ENCODE measurements at places on chromosomes 12 and 14.

GRCh38 chr12:12070674-12071656 is at the start of gene BCL2L14:
BCL2L14 (plus strand) TSS chr12:12070939; CDS start chr12:12079306, 8,367 bp downstream.
- no peak for DNase-seq

DNA sequence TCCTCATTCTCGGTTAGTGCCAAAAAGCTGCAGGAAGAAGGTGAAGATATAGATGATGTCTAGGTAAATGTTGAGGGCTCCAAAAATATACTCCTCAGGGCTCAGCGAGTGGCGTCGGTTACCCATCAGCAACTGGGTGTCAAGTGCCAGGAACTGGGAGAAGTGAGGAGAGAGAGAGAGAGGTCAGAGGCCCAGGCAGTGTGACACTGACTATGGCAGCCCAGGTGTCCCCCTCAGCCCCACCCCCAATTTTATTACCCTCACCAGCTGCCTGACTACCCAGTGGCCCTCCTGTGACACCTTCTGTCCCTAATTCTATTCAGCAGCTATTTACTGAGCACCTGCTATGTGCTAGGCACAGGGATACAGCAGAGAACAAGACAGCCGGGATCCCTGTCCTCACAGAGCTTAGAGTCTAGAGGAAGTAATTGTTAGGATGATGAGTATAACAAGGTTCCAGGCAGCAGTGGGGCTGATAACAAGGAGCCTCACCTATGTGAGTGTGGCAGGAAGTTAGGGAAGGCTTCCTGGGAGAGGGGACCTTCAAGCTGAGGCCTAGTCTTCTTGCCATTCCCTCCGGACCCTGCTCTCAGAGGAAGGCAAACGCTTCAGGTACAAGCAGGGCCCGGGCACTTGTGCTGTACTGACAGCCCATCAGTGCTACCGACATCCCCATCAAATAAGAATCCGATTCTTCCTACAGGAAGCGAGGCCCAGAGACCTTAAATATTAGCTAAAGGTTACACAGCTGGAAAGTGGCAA is 27.8 kb upstream of the BCDIN3D start:
- DNase-seq: no peak

DNA sequence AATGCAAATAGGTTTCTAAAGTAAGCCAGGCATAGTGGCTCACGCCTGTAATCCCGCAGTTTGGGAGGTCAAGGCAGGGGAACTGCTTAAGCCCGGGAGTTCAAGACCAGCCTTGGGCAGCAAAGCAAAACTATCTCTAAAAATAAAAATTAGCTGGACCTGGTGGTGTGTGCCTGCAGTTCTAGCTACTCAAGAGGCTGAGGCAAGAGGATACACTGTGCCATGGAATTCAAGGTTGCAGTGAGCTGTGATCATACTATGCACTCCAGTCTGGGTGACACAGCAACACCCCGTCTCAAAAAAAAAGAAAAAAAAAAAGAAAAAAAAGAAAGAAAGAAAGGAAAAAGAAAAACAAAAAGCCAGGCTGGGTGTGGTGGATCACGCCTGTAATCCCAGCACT is 46.3 kb downstream of the HECTD1 start:
- DNase-seq: no peak

GRCh38 chr12:131113568-131114270 is 160.0 kb downstream of the ADGRD1 start:
- no peak for DNase-seq

DNA sequence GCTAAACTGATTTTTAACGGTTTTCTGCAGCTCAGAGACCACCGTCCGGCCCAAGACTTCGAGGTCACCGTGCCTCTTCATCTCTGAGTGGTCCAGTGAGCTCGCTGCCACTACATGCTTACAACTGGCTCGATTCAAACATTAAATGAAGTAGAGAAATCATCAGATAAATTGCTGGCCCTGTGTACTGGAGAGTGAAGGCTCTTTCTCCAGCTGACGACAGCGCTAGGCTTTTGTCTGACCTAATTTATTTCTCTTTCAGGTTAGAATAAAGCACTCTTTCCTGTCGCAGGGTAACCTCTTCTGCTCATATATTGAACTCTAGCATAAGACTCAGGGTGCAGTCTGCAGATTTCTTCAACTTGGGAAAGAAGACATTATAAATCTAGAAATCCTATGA is 6.4 kb downstream of the BCL11B start:
- no peak for DNase-seq

DNA sequence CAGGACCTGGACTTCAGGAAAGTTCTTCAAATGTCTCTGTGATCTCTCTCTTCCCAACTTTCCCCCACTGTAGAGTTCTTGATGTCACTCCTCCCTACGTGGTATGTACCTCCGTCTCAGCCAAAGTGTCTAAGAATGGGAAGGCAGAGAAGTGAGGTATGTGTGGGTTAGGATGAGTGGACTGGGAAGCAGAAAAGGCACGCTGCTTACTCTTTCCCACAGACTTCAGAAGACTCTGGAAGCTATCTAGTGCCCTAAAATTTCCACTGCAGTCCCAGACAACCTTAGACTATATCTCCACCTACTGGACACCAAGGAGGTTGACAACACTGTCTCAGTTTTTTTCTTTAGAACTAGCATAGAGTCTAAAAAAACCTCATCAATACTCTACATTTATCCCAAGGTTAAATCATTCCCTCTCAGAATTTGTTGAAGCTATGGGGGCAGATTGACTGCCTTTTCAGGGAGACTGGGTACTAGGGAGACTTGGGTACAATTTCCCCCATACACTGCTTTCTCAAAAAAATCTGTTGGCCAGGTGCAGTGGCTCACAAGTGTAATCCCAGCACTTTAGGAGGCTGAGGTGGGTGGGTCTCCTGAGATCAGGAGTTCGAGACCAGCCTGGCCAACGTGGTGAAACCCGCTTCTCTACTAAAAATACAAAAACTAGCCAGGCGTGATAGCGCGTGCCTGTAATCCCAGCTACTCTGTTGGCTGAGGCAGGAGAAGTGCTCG is 20.6 kb upstream of the ITGA5 start:
- DNase-seq: no peak

- no peak for DNase-seq
Observed at GRCh38 chr14:33029511-33029910, 90.8 kb downstream of the NPAS3 start.

DNA sequence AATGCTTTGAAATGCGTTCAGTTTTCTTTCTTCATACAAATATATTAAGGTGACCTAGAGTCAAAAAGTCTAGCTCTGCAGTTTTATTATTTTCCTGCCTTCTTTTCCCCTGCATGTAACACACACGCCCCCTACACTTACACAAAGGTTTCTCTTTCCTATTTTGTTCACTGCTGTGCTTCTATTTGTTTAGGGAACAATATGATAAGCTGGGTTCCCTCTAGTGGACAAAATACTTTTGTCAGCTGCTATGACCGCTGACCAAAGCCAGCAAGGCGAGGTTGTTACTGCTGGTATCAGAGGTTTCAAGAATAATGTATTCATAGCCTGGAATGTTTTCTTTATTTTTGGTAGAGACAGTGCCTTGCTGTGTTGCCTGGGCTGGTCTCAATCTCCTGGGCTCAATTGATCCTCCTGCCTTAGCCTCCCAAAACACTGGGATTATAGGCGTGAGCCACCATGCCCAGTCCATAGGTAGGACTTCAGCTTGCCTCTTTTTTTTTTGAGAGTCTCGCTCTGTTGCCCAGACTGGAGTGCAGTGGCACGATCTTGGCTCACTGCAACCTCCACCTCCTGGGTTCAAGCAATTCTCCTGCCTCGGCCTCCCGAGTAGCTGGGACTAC is 33.4 kb downstream of the FNTB start:
- DNase-seq: peak; percentile 45

DNA sequence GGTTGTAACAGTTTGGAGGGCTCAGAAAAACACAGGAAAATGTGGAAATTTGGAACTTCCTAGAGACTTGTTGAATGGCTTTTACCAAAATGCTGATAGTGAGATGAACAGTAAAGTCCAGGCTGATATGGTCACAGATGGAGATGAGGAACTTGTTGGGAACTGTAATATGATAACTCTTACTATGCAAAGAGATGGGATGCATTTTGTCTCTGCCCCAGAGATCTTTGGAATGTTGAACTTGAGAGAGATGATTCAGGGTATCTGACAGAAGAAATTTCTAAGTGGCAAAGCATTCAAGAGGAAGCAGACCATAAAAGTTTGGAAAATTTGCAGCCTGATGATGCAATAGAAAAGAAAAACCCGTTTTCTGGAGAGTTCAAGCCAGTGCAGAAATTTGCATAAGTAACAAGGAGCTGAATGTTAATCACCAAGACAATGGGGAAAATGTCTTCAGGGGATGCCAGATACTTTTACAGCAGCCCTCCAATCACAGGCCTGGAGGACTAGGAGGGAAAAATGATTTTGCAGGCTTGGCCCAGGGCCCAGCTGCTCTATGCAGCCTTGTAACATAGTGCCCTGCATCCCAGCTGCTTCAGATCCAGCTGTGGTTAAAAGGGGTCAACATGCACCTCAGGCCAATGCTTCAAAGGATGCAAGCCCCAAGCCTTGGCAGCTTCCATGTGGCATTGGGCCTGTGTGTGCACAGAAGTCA is 572.7 kb upstream of the ATP2B1 start:
- no peak for DNase-seq

DNA sequence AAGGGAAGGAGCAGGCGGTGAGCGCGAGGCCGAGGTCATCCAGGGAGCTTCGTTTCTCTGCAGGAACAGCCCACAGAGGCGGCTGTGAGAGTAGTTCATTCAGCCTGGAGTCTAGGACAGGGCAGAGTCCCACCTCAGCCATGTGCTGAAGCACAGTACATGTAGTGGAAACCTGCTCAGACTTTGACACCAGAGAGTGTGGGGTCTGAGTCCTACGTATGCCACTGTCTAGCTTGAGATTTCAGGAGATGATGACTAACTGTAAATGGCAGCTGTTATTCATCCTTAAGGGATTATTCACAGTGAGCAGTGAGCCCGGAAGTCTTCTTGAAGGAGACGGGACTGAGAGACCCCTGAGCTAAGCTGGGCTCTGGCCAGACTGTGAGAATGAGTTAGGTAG is 938 bp upstream of the SLC6A13 start:
- DNase-seq: no peak

DNA sequence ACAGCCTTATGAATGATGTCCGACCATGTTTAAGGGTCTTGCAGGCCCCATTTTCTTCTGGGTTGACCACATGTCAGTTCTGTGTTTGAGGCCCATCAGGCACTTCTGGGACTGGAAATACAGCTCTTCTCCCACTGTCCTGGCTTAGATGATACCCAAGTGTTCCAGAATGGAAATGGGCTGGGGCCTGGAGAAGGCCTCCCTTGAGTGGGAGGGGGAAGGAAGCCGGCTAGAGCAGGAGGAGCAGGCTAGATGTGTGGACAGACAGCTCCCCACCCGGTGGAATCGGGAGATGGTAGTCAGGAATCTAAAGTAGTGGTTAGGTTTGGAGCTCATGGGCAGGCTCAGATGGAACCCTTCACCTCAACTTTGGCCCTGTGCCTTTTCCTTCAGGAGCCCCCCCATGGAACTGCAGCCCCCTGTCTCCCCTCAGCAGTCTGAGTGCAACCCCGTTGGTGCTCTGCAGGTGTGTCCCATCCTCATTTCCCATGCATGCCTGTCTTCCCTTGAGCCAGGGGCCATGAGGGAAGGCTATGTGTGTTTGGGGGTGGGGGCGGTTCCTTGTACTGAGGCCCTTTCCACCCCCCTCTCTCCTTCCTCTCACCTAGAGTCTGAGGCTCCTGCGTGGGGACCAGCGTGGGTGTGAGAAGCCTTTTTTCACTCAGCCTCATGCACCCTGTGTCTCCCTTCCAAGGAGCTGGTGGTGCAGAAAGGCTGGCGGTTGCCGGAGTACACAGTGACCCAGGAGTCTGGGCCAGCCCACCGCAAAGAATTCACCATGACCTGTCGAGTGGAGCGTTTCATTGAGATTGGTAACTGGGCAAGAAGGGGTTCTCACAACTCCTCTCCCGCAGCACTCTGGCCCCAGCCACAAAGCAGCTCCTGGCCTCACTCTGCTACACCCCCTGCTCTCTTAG is 3.0 kb downstream of the NPFF start:
- DNase-seq: no peak

- no peak for DNase-seq
Observed at GRCh38 chr14:106067935-106068334, 541.6 kb downstream of the TMEM121 start.

DNA sequence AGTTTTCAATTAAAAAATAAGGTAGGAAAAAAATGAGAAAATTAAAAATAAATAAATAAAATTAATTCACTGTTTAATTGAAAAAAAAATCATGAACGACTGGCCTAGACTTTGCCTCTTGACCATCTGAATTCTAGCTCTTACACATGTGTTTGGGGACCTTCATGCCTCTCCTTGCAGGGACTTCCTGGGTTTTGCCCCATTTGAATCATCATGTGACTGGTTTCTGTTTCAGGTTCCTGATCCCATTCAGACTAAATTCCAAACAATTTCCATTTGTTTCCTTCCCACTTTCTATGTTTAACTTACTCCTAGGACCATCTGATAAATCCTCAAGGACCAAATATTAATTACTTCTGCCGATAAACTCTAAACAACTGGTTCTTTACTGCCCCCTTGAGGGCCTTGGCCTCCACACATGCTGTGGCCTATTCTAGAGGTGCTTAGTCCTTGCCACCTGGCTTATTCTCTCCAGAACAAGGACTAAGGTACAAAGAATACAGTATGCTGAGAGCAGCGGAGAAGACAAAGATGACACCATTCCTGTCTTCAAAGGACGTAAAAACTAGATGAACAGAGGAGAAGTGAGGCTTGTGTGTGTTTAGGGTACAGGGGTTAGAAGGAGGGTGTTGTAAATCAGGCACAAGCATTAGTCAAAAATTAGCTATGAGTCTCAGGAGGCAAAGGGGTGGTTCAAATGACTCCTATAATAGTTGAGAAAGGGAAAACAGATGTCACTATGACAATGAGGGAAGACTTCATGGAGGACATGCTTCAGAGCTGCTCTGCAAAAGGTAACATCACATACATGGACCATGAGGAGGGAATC is 125.8 kb upstream of the AVPR1A start:
- DNase-seq: no peak
